Activated T-cell treated with anti-CD3 and anti-CD28 coated beads for 24 hours (primary cell): ENCODE measurements at places on chromosomes 7 and 10.

DNA sequence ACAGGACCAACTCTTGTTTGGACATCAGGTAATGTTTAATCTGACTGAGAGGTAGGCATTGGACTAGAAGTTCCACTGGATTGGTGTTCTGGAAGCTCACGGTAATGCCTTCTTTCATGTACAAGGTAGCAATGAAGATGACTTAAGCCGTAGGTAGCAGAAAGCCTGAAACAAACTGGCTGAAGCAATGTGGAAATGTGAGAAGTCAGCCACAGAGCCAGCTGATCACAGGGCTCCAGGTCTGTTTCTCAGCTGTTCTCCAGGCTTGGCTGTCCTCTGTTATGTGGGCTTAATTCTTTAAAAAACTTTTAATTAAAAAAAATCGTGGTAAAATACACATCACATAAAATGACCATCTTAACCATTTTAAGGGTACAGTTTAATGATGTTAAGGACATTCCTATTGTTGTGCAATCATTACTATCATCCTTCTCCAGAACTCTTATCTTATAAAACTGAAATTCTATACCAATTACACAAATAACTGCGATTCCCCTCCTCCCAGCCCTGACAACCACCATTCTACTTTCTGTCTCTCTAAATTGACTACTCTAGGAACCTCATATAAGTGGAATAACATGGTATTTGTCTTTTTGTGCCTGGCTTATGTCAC is 101.4 kb upstream of the ZNF32 start:
- DNase-seq: no peak

GRCh38 chr7:87341441-87341840 is 4.0 kb upstream of the CROT start:
- DNase-seq: no peak

DNA sequence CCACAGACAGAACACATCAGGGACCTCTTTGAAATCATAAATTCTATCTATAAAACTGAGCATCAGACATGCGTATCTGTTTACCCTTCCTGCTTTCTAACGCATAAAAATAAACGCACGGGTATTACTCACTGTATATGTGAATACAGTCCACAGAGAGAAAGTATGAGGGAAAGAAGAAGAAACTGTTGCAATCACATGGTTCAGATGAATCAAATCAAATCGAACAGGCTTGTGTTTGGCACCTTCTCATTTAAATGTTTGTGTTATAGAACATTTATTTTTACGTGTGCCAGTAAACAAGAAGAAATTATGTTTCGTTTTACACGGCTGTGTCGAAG is 322.0 kb downstream of the FRMD4A start:
- no peak for DNase-seq

GRCh38 chr7:54743580-54743979 is 15.4 kb downstream of the SEC61G start:
- DNase-seq: no peak

GRCh38 chr7:19051767-19052375 is 65.6 kb downstream of the TWIST1 start:
- peak; percentile 8 for DNase-seq

GRCh38 chr10:98667081-98667480 is 220.3 kb upstream of the HPS1 start:
- DNase-seq: no peak

- no peak for DNase-seq
These were observed 738.6 kb upstream of the LRRTM3 start for GRCh38 chr10:66187053-66187733.
